ENCODE measurements at places on chromosomes 1 and 21.

- no peak for DNase-seq
These were observed 336.6 kb downstream of the SIPA1L2 start for GRCh38 chr1:232293361-232293760.

GRCh38 chr1:92934395-92935378 lies 26.6 kb downstream of the DIPK1A start:
- peak; percentile 76 for DNase-seq

- DNase-seq, result no peak
These were observed 3.9 kb upstream of the SYNC start for GRCh38 chr1:32706491-32706890.

- DNase-seq, result no peak
These were observed 12.0 kb downstream of the SEMA6C start for GRCh38 chr1:151134396-151134795.

DNA sequence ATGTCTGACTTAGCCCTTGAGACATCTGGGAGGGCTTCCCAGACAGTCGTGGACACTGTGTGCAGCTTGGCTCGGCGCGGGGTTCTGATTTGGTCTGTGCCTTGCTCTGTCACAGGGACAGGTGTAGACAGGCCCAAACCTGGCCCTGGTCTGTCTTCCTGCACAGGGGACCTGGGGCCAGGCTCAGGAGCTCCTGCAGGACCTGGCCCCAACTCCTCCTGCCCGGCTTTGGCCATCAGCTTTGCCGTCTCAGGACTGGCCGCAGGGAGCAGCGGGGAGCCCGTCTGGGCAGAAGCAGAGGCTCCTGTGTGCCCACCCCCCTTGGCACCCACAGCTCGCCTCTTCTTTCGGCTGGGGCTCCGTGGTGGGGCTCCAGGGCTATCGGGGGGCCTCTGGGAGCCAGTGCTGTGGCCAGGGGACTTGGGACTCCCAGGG lies 1.7 kb downstream of the PERM1 start:
- no peak for DNase-seq

- DNase-seq, result no peak
These were observed 1891.2 kb downstream of the NCAM2 start for GRCh38 chr21:22889445-22889844.

DNA sequence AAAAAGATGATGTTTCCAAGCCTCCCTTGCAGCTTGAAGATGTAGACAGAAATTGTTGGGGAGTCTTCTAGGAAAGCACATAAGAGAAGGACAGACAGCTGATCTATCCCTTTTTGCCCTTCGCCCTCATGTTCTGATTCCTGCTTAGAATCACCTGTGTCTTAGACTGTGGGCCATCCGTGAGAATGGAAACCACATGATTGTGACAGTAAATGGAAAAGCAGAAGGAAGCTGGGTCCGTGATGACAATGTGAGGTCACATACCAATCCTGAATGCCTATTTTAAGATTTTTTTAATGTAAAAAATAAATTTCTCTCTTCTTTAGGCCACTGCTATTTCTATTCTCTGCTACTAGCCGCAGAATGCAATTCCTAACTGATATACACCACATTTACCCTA lies 67.7 kb upstream of the C1orf87 start:
- DNase-seq, result no peak

- no peak for DNase-seq
These were observed 15.9 kb upstream of the PADI1 start for GRCh38 chr1:17188889-17189631.

GRCh38 chr1:65343286-65343685 lies 33.9 kb downstream of the DNAJC6 start:
- DNase-seq, result no peak

DNA sequence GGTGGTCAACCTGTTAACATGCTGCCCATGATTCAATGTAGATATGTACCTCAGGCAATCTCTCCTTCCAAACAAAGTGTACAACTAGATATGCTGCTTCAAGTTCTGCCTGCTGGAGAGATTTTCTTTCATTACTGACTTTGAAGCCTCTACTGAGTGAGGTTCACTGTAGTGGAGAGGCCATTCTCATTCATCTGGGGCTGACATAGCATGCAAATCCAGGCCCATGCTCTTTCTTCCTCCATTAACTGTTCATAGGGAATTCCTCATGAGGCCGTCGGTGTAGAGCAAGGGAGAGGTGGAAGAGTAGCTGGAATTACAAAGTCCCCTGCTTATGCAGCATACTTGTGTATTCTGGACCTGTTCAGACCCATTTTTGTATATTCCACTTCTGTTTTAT lies 38.6 kb downstream of the VANGL2 start:
- DNase-seq, result no peak
